ENCODE measurements at places on chromosomes 12 and 14.
A peak's percentile ranks its signal among the peaks of the same experiment; 100 is the strongest.

GRCh38 chr14:101876555-101876938, 87.8 kb upstream of the DYNC1H1 start:
- DNase-seq: peak; percentile 53

GRCh38 chr12:10235761-10236631, 23.3 kb downstream of the GABARAPL1 start:
- DNase-seq: peak; percentile 64

GRCh38 chr12:76529226-76529918, 30.2 kb downstream of the OSBPL8 start:
- DNase-seq: no peak

DNA sequence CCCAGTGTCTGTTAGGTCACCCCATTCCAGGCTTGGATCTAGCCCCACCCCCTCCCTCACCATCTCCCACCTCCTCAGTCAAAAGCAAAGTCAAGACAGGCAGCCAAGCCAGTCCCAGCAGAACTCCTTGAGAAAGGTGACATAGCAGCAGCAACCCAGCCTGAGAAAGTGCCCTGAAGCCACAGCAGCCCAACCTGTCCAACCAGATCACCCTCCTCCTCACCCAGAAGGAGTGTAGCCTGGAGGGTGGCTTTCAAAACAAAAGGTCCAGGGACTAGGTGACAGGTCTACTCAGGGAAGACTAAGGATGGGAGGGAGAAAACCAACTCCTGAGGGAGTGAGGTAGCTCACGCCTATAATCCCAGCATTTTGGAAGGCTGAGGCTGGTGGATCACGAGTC, 5.2 kb downstream of the RAB15 start:
- no peak for DNase-seq

GRCh38 chr14:55926007-55926406, 192.2 kb upstream of the PELI2 start:
- no peak for DNase-seq

DNA sequence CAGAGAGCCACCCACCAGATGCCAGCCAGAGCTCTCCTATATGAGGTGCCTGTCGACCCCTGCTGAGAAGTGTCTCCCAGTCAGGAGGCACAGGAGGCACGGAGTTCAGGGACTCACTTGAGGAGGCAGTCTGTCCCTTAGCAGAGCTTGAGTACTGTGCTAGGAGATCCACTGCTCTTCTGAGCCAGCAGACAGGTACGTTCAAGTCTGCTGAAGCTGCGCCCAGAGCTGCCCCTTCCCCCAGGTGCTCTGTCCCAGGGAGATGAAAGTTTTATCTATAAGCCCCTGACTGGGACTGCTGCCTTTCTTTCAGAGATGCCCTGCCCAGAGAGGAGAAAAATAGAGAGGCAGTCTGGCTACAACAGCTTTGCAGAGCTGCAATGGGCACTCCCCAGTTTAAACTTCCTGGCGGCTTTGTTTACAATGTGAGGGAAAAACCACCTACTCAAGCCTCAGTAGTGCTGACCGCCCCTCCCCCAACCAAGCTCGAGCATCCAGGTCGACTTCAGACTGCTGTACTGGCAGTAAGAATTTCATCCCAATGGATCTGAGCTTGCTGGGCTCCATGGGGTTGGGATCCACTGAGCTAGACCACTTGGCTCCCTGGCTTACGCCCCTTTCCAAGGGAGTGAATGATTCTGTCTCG, 146.7 kb upstream of the USP15 start:
- DNase-seq: no peak

- DNase-seq: peak; percentile 59
These were observed 740 bp upstream of the PRPF40B start for GRCh38 chr12:49622501-49623141.

DNA sequence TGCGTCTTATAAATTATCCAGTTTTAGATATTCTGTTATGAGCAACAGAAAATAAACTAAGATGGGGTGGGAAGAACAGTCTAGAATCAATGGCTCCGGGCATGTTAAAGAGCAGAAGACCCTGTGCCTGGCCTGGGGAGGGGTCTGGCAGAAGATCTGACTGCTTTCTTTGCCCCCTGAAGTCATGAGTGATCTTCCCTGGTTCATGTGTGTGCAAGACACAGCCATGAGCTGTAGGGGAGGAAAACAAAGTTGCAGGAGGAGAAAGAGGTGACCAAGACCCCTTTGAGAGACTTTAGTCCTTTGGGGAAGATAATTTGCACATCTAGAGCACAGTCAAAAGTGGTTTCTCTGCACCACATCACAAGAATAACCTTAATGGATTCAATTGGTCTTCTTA, 4.8 kb downstream of the LACRT start:
- no peak for DNase-seq

DNA sequence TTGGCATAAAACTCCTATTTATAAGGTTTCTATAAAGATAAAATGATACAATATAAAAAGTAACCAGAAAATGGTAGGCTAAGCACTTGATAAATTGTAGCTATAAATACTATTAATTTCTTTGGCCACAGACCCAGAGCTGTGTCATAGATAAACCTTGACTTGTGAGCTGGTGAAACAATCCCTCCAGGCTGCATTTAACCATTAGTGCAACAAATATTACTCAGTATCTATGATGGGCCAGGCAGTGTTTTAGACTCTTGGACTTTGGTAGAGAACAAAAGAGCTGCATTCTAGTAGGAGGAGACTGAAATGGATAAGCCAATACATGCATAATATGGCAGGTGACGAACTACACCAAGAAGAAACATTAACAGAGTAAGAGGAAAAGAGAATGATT, 178.1 kb downstream of the BTG1 start:
- no peak for DNase-seq

GRCh38 chr14:51852541-51852940, 7.9 kb upstream of the GNG2 start:
- DNase-seq: no peak

- no peak for DNase-seq
These were observed 13.6 kb downstream of the EP400 start for GRCh38 chr12:131963381-131963780.

DNA sequence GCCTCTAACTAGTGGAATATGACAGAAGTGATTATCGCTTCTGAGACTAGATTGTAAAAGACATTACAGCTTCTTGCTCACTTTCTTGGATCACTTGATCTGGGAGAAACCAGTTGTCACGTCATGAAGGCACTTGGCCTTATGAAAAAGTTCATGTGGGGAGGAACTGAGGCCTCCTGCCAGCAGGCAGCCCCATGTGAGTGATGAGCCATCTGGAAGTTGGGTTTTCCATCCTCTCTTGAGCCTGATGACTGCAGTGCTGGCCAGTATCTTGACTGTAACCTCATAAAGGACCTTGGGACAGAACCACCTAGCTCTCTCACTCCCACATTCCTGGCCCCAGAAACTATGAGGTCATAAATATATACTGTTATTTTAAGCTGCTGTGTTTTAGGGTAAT, 28.0 kb downstream of the TTLL5 start:
- DNase-seq: no peak

- no peak for DNase-seq
These were observed 143.1 kb downstream of the BICD1 start for GRCh38 chr12:32249777-32250176.

DNA sequence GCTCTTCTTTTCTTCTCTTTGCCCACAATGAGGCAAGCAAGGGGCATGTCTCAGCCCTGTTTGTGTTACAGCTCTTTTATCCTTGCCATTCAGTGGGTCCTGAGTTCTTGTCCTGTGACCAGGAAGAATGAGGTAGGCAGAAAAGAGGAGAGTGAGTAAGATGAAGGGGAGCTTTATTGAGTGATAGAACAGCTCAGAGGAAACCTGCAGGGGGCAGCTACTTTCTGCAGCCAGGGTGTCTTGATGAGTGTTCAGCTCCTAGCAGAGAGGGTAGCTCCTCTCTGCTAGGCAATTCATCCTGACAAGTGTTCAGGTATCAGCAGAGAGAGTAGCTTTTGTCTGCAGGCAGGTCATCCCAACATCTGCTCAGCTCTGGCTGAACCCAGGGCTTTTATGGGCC, 41.0 kb downstream of the HSD17B6 start:
- DNase-seq: no peak

DNA sequence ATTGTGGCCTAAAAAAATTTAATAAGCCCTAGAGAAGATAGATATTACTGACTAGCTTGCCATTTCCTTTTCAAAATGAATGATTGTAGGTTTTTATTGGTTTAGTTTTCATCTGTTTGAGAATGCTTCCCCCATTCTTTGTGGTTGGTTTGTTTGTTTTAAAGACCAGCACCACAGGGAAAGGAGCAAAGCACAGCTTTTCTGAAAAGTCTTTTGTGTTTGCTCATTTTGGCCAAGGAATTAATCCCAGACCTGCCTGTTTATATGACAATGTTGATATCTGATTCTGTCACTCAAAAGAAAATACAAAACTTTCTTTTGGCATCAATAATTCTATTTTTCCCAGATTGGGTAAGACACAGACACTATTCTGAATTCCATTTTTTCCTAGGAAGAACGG, 312.5 kb upstream of the FLRT2 start:
- no peak for DNase-seq

DNA sequence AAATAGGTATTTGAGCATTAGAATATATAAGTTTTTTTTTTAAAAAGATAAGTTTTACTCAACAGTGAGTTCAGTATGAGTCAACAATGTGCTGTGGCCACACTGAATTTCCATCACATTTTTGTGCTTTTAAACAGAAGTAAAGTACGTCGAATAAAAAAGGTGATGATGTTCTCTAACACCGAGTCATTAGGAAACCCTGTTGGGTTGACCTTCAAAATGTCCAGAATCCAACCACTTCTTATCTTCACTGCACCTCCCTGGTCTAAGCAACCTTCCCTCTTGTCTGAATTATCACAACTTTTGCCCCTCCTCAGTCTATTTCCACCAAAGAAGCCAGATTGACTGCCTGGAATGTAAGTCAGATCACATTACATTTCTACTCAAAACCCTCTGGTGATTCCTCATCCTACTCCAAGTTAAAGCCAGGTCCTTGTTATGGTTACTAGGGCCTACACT, 43.0 kb upstream of the SYCP3 start:
- no peak for DNase-seq

- DNase-seq: no peak
These were observed 334.1 kb downstream of the ALG10 start for GRCh38 chr12:34356233-34356987.

GRCh38 chr14:25463480-25463879, 413.5 kb upstream of the STXBP6 start:
- no peak for DNase-seq

GRCh38 chr14:75088566-75089373, 19.3 kb downstream of the ZC2HC1C start:
- DNase-seq: peak; percentile 56

DNA sequence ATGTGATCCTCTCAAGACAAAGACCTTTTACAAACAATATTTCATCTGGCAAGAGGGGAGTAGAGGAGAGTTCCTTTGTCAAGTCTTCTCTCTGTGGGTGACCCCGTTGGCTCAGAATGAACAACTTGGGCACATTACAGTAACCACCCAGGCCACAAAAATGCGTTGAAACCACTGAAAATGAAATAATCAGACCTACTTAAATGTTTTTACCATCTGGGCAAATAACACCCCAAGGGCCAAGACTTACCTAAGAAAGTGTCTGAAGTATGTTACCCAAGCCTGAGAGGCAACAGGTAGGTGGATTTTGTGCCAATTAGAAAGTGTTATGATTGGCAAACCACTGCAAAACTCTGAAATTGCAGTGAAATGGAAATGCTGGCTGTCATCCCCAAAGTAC, 1.3 kb downstream of the TC2N start:
- no peak for DNase-seq

DNA sequence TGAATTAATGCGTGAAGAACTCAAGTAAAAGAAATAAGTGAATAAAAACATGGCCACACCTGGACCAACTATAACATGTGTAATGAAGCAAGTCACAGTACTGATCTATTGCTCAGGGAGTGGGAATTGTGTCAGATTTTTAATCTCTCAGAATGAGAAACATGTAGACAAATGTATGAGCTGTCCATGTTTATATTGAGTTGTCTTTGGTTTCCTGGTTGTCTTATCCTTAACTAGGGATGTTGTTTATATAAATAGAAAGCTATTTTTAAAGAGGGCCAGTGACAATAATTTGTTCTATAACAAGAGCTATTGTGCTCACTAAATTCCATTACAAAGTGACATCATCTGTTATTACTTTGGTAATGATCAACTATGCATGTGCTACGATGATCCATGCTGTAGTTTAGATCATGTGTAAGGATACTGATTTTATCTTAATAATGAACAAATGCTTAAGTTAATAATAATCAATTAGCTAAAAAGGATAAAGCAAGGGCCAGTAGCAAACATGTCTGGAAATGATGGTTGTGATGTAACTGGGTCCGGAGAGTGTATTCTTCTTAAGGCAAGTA, 91.3 kb upstream of the RTL1 start:
- DNase-seq: no peak

GRCh38 chr14:21267886-21268616, 1.2 kb downstream of the HNRNPC start:
- DNase-seq: no peak

- no peak for DNase-seq
These were observed 43.1 kb downstream of the GPHB5 start for GRCh38 chr14:63275611-63276010.

DNA sequence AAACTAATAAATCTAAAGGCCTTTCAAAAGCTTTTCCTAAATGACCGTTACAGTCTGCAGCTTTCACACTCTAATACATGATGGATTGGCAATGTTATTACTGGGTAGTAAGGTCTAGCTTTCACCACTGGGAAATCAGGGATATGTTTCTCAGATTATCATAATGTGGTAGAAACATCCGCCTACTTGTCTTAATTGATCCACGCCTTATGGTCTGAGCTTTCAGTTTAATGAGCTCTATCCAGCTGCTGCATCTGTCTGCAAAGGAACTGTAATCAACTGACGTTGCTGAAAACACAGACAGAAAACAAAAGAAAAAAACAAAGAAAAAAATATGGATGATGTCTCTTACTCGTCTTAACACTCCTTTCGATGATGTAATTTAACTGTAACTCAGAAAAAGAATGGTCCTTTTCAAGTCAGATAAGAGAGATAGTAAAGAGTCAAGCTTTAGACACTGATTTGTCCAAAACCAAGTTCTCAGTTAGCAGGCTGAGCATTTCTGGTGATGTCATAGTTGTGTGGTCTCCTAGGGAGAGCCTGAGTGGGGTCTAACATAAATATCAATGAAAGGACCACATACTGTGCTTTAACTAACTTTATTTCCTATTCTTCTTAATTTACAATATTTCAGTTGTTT, 85.9 kb downstream of the C2CD5 start:
- no peak for DNase-seq

DNA sequence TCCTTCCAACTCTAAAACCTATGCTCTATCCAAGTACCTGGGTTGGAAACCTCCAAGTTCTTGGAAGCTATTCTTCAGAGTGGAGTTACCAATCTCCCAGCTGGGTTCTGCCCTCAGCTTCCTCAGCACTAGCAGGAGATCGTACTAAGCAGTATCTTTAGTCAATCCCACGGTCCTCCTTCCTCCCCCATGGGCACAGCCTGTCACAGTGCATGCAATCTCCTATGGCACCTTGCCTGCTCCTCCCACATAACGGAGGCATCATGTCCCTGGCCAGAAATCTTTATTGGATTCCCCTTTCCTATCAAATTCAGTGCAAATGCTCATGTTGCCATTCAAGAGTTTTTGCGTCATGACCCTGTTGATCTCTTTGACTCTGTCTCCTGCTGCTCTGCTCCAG, 5.4 kb upstream of the LPAR5 start:
- no peak for DNase-seq

GRCh38 chr14:68466491-68466977, 326.3 kb downstream of the ZFP36L1 start:
- no peak for DNase-seq

GRCh38 chr12:116144384-116144783, 133.1 kb downstream of the MED13L start:
- no peak for DNase-seq

GRCh38 chr14:64763801-64764621, 59.8 kb downstream of the PLEKHG3 start:
- DNase-seq: no peak

- no peak for DNase-seq
These were observed 17.3 kb downstream of the NFKBIA start for GRCh38 chr14:35387219-35387618.
